Stimulated activated CD8-positive, alpha-beta memory T cell treated with anti-CD3 and anti-CD28 coated beads, Interleukin-2, amount 100 ng/mL, for 48 hours (primary cell): ENCODE measurements at places on chromosomes 11 and 22.

DNA sequence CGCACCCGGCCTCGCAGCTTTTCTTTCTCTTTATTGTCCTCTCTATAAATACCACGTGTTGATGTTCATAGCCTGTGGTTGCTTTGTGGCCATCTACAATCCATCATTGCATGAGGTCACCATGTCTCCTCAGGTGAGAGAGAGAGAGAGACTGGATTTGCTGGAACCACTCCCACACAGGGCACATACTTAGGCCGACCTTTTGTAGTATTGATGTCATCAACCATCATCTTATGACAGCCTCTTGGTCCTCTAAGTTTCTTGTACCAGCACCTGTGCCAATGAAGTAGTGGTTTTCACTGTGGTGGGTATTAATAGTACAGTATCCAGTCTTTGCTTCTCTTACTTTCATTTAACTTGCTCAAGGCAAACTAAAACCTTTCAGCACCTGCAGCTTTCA lies 22.8 kb upstream of the P2RY6 start:
- no peak for DNase-seq

GRCh38 chr11:3981084-3981633 lies 113.4 kb upstream of the RRM1 start:
- no peak for DNase-seq

DNA sequence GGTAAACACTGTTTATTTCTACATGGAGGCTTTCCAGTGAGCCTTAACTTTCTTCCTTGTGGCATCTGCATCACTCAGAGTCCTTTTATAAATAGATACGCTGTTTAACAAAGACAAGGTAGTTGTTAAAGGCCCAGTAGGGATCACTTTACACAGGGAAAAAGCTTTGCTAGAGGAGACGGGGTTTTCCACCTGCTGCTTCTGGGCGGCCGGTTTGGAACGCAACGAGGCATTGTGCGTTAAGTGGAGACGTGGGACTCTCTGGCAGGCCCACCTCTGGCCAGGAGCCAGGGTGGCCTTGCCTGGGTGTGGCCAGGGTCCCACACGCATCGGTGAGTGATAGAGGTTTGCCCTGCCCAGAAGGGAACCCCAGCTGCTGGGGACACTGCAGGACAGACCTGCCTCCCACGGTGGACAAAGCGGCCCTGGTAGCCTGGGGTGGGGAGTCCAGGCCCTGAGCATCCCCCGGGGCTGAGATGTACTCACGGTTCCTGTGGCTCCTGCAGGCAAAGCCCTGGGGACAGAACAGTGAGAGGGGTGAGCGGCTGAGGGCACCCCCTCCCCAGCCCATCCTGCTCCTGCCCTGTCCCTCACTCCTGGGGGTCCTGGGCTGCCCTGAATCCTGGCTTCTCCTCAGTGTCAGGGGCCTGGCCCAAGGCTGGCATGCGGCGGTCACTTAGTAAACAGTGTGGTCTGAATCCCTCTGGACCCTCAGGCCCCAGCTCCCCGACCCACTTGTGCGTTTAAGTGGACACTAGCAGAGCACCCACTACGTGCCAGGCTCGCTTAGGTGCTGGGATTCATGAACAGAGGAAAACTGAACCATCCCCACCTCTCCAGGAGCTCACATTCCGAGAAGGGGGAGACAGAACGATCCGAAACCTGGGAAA lies 4.2 kb downstream of the IL17REL start:
- no peak for DNase-seq

DNA sequence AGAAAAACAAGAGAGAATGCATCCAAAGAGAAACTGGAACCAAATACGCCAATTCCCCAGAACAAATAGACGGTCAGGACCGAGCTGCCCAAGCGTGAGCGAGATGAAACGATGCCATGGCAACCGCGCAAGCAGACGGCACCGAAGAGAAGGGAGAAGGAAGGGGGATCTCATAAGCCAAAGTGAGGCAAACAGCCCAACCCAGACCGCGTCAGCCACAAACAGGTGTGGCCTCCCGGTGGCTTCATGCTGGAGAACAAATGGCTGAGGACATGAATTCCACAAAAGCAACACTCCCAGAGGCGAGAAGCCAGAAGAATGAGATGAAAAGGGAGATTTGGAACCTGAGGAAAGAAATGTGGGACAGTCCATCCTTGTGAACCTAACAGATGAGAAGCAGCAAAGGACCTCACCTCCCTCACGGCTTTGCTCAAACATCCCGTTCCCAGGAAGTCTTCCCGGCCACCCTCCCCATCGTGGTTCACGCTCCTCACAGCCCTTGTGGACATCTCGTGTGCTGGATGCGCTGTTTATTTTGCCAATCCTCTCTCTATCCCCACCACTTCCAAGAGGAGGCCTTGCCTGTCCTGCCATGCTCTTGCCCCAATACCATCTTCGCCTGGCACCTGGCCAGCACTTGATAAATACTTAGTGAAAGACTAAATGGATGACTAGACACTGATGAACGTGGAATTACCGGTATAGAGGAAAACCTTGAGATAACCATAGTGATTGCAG lies 89.1 kb upstream of the RTL6 start:
- DNase-seq, result no peak

- no peak for DNase-seq
Measured at GRCh38 chr11:43930868-43931716, 11.3 kb upstream of the C11orf96 start.
